ENCODE measurements at places on chromosomes 4 and X.

DNA sequence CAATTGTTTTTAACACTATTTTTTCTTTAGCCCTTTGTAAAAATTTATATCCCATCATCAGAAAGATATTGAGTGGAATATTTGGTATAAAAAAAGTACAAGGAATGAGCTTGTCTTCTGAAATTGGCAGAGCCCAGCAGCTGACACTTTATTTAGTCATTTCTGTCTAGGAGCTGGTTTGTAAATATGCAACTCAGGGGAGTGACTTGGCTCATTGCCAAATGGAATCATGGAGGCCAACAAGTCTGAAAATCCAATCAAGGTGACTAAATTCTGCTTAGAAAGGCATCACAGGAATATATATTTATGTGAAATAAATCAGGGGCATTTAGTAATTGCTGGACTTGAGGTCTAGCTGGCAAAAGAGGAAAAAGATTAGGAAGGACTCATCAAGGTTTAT, 74.4 kb downstream of the OTC start:
- peak; percentile 84 for DNase-seq

- DNase-seq: no peak
These were observed 140.9 kb upstream of the JADE1 start for GRCh38 chr4:128668566-128668965.

DNA sequence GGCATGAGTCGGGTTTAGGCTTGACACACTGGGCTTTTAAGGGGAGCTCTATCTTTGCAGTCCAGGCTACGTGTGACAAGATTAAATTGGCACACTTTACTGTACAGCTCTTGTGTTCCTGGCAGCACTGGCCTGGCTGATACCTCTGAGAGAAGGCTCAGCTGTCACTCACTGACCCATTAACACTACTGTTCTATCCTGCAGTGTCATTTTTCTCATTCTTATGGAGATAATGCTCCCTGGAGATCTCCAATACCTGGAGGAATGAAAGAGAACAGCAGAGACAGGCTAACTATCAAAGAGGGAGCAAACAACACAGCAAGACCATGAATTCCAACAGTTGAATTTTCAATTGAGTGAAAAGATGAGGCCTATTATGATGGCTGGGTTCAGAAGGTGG, 1.7 kb upstream of the PDHA2 start:
- no peak for DNase-seq

- no peak for DNase-seq
These were observed 102.2 kb downstream of the OR13H1 start for GRCh38 chrX:131646106-131646505.

DNA sequence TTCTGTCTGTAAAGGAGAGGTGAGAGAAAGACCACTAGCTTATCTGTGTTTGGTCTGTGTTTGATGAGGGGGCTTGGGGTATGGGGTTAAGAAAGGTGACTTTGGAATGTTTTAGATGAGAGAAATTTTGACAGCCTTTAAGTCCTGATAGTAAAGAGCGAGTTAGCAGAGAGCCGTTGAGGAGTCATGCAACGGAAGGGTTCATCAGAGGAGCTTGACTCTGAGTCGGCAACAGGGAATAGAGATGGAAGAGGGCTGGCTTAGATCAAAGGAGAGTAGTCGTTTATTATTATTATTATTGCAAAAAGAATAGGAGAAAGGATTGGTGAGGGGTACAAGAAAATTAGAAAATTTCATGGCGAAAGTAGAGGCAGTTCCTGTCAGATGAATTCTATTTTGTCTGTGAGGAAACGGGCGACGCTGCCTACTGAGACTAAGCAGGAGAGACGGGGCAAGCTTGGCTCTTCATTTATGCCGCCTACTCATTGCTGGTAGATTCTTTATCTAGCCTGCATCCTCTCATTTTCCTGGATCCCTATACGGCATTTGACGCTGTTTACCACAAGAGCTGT, 473 bp upstream of the VAMP7 start:
- peak; percentile 7 for DNase-seq

DNA sequence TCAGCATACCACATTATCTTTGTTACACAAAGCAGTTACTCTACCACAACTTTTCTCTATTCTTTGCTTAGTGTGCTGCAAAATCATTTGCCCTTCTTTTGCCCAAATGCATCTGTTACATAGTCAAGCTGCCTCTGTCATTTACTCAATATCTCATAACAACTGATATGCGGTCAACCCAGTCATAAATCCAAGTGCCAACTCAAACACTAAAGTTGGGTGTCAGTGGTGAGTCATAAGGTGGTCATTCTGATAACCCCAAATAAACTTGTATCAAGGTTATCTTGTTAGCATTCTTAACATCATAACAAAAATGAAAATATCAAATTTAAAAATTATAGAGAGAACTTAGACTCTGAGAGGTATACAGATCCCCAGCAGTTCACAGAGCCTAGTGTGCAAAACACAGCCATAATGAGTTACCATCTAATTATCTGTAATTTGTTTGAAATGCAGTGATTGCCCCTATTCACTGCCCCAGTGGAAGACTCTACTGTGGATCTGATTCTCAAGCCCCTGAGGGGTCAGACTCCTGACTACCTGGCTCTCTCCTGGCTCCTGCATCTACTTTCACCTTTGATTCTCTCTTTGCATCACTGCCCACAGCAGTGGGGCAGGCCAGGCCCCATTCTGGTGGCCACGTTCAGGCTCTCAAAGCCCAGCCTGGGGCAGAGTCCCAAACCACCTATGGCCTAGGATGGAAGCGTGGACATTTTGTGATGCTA, 29.2 kb downstream of the TBC1D9 start:
- DNase-seq: no peak

DNA sequence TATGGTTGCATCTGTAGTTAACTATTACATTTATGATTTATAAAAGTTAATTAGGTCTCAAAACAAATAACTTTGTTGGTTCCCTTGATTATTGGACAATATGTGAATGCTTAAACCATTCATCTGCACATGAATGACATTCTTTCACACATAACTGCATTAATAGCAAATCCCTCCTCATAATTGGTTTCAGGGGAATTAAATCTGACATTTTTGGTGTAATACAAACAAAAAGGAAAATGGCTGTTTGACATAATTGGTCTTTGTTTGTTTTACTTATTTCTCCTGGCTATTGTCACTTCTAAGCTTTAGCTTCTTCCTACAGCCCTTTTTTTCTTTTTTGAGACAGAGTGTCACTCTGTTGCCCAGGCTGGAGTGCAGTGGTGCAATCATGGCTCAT, 71.9 kb downstream of the TBC1D9 start:
- DNase-seq: no peak

DNA sequence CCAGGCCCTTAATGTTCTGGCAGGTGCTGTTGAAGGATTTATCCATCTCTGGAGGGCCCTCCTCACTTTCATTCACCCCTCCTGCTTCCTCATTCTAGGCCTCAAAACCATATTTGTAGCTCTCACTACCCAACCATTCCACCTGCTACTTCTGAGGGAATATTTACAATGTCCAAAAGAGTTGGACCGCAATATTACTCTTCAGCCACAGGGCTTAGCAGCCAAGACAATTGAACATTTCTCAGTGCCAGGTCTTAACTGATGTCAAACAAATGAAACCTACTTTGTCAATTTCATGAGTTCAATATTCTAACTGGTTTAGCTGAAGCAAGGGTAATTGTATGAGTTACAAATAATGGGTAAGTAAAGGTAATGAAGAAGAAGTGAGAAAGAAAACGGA, 113.2 kb downstream of the ENOX2 start:
- DNase-seq: no peak

DNA sequence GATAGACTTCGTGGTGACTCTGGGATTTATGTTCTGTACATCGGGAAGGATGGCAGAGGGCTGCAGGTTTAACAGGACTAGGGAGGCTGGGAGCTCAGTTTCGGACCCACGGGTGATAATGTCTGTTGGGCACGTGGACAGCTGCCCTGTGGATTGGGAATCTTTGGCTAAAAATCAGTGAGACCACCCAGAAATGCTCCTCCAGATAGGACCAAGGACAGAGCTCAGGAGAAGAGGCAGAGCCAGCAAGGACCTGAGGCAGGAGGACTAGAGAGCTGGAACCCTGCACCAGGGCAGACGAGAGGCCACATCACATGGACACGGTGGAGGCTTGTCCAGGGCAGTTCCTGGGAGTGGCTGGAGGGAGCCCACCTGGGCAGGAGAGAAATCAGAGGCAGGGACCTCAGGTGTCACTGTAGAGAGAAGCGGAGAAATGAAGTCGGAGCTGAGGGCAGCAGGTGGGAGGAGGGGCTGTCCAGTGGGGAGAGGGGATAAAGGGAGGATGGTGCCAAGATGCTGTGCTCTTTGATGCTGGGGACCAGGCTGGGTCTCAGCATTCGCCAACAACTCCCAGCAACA, 79.2 kb downstream of the CPZ start:
- DNase-seq: no peak

- peak; percentile 30 for DNase-seq
These were observed 312.4 kb upstream of the DIPK2B start for GRCh38 chrX:45513042-45513441.

DNA sequence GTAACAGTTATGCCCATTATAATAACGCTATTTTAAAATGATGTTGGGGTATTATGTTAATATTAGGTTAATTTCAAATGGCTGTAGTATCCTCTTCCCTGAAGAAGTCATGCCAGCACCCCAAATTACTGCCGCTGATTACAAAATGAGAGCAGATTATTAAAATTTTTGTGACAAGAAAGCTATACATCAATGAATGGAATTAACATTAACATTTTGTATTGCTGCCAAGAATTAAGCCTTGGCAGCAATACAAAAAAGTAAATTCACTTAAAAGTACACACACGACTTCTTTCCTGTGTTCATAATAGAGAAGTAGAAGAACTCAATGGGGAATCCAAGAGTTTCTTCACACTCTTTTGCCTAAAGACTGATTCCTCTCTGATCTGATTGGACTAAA, 482.8 kb downstream of the STIM2 start:
- no peak for DNase-seq

- peak; percentile 64 for DNase-seq
These were observed 2.1 kb downstream of the PITX2 start for GRCh38 chr4:110620691-110621327.

DNA sequence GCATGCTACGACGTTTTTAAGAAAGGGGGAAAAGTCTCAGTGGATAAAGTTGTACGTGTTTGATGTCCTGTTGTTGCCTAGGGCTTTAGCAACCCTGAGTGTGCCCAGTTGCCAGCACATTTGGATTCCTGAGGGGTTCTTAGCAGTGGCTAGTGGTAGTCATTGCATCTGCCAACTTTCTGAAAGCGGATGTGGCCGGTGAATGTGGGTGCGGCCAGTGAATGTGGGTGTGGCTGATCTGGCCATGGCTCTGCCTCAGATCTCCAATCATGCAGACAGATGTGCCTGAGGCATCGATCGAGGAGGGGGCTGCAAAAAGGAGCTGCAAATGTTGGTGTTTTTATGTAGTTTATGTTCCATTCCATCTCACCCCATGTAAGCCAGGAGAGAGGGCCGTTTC, 41.5 kb upstream of the FAT1 start:
- DNase-seq: no peak

- DNase-seq: no peak
These were observed 42.8 kb upstream of the KLF3 start for GRCh38 chr4:38621028-38621684.

DNA sequence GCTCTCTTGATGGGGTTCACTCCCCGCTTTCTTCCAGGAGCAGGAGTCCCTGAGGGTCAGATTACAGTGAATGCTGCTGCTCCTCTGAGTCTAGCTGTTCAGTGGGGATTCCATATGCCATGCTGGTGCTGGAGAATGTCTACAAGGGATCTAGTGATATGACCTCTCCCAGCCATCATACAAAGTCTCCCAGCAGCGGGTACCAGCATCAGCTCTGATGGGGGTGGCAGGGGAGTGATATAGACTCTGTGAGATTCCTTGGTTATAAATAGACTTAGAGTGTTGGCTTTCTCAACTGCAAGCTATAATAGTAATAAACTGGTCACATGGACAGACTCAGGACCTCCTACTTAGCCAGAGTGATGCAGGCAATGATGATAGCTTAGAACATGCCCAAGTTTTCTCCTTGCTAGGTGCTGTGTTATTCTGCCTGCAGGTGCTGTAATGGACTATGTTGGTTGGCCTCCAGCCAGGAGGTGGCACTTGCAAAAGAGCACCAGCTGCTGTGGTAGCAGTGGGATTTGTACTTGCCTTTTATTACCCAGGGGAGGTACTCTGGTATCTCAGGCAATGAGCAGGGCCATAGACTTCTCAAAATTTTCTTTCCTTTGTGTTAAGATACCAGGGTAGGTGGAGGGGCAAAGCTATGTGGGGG, 202.9 kb downstream of the CHIC1 start:
- DNase-seq: peak; percentile 9

DNA sequence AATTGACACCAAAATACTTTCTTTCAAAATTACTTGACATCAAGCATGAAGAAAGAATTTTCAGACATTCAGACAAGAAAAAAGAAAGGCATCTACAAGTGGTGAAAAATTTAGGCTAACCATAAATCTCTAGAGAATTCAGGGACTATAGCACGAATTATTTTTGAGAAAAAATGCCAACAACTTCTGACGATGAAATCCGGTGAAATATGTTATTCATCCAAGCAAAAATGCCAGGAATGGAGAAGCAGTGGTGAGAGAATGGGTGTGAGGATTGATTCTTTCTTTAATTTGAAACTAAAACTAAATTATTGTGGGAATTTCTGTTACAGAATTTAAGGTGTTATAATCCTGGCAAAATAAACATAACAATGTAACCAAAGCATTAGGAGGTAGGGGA, 69.4 kb upstream of the SORBS2 start:
- no peak for DNase-seq

DNA sequence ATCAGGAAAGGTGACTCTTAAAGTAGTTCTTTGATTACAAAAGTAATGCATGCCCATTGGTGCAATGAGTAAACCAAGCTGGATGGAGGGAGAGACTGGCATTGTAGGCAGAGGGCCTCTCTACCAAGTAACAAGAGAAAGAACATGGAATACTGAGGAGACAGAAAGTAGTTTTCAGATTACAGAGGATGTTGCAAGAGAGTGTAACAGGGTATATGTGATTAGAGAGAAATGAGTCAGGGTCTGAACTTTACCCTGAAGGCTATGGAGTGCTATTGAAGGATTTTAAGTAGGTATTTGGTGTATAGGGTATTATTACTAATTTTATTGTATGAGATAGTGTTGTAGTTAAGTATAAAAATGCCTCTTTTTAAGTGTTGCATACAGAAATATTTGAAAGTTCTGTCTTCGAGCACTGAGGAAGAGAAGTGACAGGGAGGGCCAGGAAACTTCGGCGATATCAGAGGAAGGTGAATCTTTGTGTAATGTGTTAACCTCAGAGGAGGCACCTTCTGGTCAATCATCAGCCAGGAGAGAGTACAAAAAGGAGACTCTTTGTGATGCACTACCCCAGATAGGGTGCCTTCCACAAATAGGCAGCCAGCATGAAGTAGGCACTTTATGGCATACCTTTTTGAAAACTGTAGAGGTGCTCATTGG, 8.2 kb downstream of the NKAP start:
- DNase-seq: no peak

GRCh38 chr4:1579901-1580691, 104.0 kb downstream of the FAM53A start:
- DNase-seq: peak; percentile 89

Measured in NCI-H82 (cell line).